Activated naive CD8-positive, alpha-beta T cell treated with anti-CD3 and anti-CD28 coated beads, Interleukin-2, amount 50 U/mL, for 24 hours (primary cell): ENCODE measurements at places on chromosomes 16 and 17.
A peak's percentile ranks its signal among the peaks of the same experiment; 100 is the strongest.

DNA sequence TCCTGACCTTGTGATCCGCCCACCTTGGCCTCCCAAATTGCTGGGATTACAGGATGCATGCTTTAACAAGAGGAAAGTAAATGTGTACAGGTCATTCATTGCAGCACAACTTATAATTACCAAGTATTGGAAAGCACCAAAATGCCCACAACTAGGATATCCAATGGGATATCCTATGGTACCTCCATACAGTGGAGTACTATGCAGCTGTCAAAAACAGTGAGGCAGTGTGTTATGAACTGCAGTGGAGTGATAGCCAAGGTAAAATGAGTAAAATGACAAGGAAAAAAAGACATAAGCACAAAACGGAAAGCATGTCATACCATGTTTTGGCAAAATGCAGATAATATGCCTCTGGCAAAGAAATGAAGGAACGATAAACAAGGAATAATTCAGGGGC is 87.6 kb downstream of the FOXL1 start:
- H3K4me1 ChIP-seq: peaks cover 29% of the 10 kb centered on the region
- peaks cover 36% of the 10 kb centered on the region for H3K27me3 ChIP-seq
- H3K4me3 ChIP-seq: no peak overlapping the region

DNA sequence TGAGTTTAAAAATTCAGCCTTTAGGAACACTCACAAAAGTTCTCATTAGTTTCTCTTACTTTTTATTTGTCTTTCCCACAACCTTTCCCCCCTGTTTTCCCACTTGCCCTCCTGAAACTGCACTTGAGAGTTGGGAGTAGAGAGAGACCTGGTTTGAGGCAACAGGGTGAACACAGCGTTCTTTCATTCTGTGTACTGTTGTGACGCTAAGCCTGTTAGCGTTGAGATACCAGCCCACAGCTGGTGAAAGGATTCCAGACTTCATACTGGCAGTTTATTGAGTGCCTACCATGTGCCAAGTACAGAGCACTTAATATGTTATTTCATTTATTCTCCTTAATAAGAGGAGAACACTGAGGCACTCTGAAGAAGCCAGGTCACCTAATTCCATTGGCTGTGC is 10.3 kb downstream of the TNRC6C start:
- peaks cover 78% of the 10 kb centered on the region for H3K4me1 ChIP-seq
- no peak overlapping the region for H3K4me3 ChIP-seq
- H3K36me3 ChIP-seq: peaks cover 2% of the 10 kb centered on the region
- DNase-seq: no peak
- no peaks in the 10 kb centered on the region for H3K27me3 ChIP-seq

GRCh38 chr16:2822158-2822495 is 5.1 kb downstream of the PRSS21 start:
- no peak overlapping the region for H3K4me3 ChIP-seq
- no peak for DNase-seq
- H3K36me3 ChIP-seq: no peaks in the 10 kb centered on the region
- no peaks in the 10 kb centered on the region for H3K27me3 ChIP-seq

DNA sequence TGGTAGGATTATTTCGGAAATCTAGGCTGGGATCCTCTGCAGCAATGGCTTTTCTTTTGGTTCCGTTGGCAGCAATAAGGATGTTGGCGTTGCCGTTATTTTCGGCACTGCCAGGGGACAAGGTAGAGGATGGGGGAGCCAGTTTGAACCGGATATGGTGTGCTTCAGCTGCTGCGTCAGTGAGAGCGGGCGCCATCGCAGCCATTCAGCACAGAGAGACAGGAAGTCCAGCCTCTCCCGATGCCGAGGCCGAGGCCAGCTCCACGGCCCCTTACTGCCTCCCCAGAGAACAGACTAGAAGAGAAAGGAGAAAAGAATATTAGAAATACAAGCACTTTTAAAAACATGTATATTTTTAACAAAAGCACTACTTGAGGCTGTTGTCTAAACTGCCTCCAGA is 21.3 kb downstream of the KANSL1 start:
- H3K4me1 ChIP-seq: peaks cover 91% of the 10 kb centered on the region
- H3K27ac ChIP-seq: peak overlapping the region; percentile 21
- no peak overlapping the region for H3K4me3 ChIP-seq
- peaks cover 42% of the 10 kb centered on the region for H3K36me3 ChIP-seq
- DNase-seq: no peak
- H3K27me3 ChIP-seq: no peaks in the 10 kb centered on the region

DNA sequence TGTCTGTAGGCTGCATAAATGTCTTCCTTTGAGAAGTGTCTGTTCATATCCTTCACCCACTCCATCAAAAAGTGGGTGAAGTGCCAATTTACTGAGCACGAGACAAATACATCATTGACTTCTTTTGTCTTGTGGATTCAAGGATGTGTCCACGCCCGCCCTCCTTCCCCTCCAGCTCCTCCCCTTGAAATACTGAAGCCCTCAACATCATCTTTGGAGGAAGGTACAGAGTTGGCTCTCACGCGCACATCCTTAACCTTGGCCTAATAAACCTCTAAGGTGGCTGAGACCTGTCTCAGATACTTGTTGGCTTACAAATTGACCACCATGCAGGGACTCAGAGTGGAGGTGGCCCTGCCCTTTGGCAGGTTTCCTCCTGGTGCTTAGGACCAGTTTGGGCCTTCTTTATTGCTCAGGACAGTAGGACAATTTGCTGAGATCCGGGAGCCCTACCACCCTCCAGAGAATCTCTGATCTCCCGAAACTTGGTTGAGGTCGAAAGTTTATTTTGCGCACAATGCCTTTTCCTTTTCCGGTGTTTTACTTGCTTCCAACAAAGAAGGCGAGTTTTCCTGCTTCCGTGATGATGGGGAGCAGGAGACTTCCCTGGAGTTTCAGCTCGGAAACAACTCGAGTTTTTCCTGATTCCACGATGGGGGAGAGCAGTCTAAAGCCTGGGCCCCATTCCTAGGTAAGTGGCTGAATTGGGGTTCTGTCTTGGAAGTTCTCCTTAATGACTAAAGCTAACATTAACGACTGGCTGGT is 14.1 kb upstream of the CDK10 start:
- DNase-seq: no peak
- H3K4me3 ChIP-seq: no peak overlapping the region
- peaks cover 13% of the 10 kb centered on the region for H3K4me1 ChIP-seq
- peak overlapping the region; percentile 31 for H3K27ac ChIP-seq
- no peaks in the 10 kb centered on the region for H3K27me3 ChIP-seq

DNA sequence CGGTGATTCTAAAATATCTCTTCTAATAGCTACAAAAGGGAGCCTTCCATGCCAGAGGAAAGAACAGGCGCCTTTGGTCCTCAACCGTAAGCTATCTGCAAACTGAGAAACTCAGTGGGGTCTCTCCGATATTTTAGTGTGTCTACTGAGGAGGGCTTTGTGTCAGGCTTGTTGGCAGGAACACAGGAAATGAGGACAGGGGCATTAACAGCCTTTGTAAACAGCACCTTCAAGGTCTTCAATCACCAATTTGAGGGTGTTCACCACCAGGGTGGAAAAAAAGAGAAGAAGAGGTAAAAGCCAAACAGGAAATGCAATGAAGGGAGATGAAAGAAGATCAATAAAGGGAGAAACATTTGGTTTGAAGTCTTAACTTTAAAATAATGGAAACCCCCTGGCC is 580.1 kb upstream of the SALL1 start:
- H3K4me3 ChIP-seq: no peak overlapping the region
- H3K4me1 ChIP-seq: no peaks in the 10 kb centered on the region
- no peak for DNase-seq
- H3K27ac ChIP-seq: no peak overlapping the region

- no peaks in the 10 kb centered on the region for H3K36me3 ChIP-seq
- H3K27me3 ChIP-seq: no peaks in the 10 kb centered on the region
- H3K27ac ChIP-seq: no peak overlapping the region
- no peaks in the 10 kb centered on the region for H3K4me1 ChIP-seq
- H3K4me3 ChIP-seq: no peak overlapping the region
Measured at GRCh38 chr17:17342242-17342945, 39.2 kb downstream of the NT5M start.

- no peaks in the 10 kb centered on the region for H3K27me3 ChIP-seq
- no peaks in the 10 kb centered on the region for H3K4me1 ChIP-seq
- H3K36me3 ChIP-seq: no peaks in the 10 kb centered on the region
- no peak for DNase-seq
Measured at GRCh38 chr16:13194766-13195165, 293.4 kb downstream of the SHISA9 start.

GRCh38 chr16:16041196-16041892 is 91.9 kb downstream of the ABCC1 start:
- DNase-seq: no peak
- H3K36me3 ChIP-seq: peaks cover 52% of the 10 kb centered on the region
- no peak overlapping the region for H3K27ac ChIP-seq
- no peaks in the 10 kb centered on the region for H3K27me3 ChIP-seq
- peaks cover 12% of the 10 kb centered on the region for H3K4me1 ChIP-seq

- H3K4me3 ChIP-seq: peak overlapping the region; percentile 67
- H3K4me1 ChIP-seq: peaks cover 15% of the 10 kb centered on the region
- DNase-seq: no peak
- H3K36me3 ChIP-seq: no peaks in the 10 kb centered on the region
- peaks cover 12% of the 10 kb centered on the region for H3K27me3 ChIP-seq
Measured at GRCh38 chr16:14300705-14301168, 229.6 kb downstream of the MRTFB start.

GRCh38 chr17:55683550-55684315 is 38.9 kb downstream of the TMEM100 start:
- DNase-seq: no peak
- peaks cover 30% of the 10 kb centered on the region for H3K27me3 ChIP-seq
- H3K36me3 ChIP-seq: no peaks in the 10 kb centered on the region
- no peak overlapping the region for H3K4me3 ChIP-seq

GRCh38 chr17:44966348-44967025 is 1.6 kb downstream of the C1QL1 start:
- H3K4me1 ChIP-seq: peaks cover 22% of the 10 kb centered on the region
- DNase-seq: no peak
- no peaks in the 10 kb centered on the region for H3K36me3 ChIP-seq
- peaks cover 61% of the 10 kb centered on the region for H3K27me3 ChIP-seq
- no peak overlapping the region for H3K4me3 ChIP-seq

DNA sequence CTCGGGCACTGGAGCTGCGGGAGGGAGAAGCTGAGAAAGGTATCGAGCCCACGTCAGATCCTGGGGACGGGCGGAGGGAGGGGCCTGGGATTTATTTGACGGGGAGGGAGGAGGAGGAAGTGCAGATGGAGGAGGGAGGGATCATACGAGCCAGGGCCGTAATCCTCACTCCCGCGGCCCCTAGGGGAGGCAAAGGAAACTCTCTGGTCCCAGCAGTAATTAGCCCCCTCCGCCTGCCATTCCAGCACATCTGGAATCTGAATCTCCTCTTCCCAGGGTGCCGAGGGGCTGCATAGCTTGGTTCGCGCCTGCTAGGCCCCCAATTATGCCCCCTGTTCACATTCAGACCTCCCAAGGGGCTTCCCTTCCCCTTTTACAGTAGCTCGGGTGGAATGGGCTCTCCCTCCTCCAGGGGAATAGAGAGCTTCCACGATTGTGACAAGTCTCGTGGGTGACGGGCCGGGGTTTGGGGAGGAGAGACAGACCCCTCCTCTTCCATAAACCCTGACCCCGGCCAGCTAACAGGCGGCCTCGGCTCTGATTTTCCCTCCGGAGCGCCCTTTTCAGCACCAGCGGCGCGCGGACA is at the start of gene SEZ6L2:
Gene SEZ6L2, minus strand, starts transcription at position 35 of the 586 bp plus-strand sequence. CDS start 531 bp downstream, outside the sequence.
- H3K4me1 ChIP-seq: peaks cover 9% of the 10 kb centered on the region
- no peaks in the 10 kb centered on the region for H3K36me3 ChIP-seq
- peak; percentile 86 for DNase-seq
- peak within 1 kb of the TSS; percentile 83 for H3K4me3 ChIP-seq

GRCh38 chr17:11264183-11264871 is 23.3 kb downstream of the SHISA6 start:
- H3K4me3 ChIP-seq: no peak overlapping the region
- no peak for DNase-seq
- no peaks in the 10 kb centered on the region for H3K36me3 ChIP-seq
- H3K4me1 ChIP-seq: no peaks in the 10 kb centered on the region
- H3K27me3 ChIP-seq: no peaks in the 10 kb centered on the region

DNA sequence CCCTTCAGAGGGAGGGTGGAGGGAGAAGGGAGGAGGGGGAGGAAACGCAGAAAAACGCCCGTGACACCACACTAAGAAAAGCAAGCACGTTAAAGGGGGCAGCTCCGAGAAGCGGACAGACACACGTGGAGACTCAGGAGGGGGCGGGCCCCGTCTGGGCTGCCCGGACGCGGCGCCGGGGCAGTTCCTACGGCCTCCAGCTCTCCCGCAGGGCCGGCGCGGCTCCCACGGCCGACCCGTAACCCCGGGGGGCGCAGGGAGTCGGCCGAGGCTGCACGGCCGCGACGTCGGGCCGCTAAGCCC is 362 bp downstream of the KLHDC4 start:
- H3K4me3 ChIP-seq: peak overlapping the region; percentile 99
- H3K4me1 ChIP-seq: peaks cover 43% of the 10 kb centered on the region
- H3K36me3 ChIP-seq: peaks cover 37% of the 10 kb centered on the region
- peak; percentile 38 for DNase-seq
- peak overlapping the region; percentile 95 for H3K27ac ChIP-seq

- no peak for DNase-seq
- H3K36me3 ChIP-seq: peaks cover 1% of the 10 kb centered on the region
- H3K4me3 ChIP-seq: no peak overlapping the region
- peaks cover 11% of the 10 kb centered on the region for H3K4me1 ChIP-seq
- H3K27me3 ChIP-seq: no peaks in the 10 kb centered on the region
Measured at GRCh38 chr17:9529033-9529700, 46.5 kb downstream of the STX8 start.

- DNase-seq: no peak
- H3K4me3 ChIP-seq: no peak overlapping the region
- peaks cover 7% of the 10 kb centered on the region for H3K27me3 ChIP-seq
- H3K36me3 ChIP-seq: no peaks in the 10 kb centered on the region
- H3K27ac ChIP-seq: no peak overlapping the region
- H3K4me1 ChIP-seq: no peaks in the 10 kb centered on the region
Measured at GRCh38 chr17:44599298-44600175, 42.3 kb downstream of the FZD2 start.

- no peak overlapping the region for H3K27ac ChIP-seq
- H3K27me3 ChIP-seq: peaks cover 2% of the 10 kb centered on the region
- no peak overlapping the region for H3K4me3 ChIP-seq
- no peak for DNase-seq
Measured at GRCh38 chr16:89166696-89167424, 4.7 kb upstream of the CDH15 start.

- no peak overlapping the region for H3K4me3 ChIP-seq
- no peak overlapping the region for H3K27ac ChIP-seq
- peaks cover 6% of the 10 kb centered on the region for H3K4me1 ChIP-seq
- H3K36me3 ChIP-seq: peaks cover 2% of the 10 kb centered on the region
Measured at GRCh38 chr16:12344577-12345343, 368.2 kb downstream of the SNX29 start.
